Stimulated activated CD4-positive, alpha-beta T cell treated with anti-CD3 and anti-CD28 coated beads, Interleukin-4, amount 100 ng/mL, for 4 hours (primary cell): ENCODE measurements at places on chromosomes 6 and 20.

GRCh38 chr6:4250645-4251044 lies 115.3 kb upstream of the ECI2 start:
- DNase-seq = no peak

GRCh38 chr6:2877057-2877882 lies 25.8 kb downstream of the SERPINB9 start:
- DNase-seq = no peak

DNA sequence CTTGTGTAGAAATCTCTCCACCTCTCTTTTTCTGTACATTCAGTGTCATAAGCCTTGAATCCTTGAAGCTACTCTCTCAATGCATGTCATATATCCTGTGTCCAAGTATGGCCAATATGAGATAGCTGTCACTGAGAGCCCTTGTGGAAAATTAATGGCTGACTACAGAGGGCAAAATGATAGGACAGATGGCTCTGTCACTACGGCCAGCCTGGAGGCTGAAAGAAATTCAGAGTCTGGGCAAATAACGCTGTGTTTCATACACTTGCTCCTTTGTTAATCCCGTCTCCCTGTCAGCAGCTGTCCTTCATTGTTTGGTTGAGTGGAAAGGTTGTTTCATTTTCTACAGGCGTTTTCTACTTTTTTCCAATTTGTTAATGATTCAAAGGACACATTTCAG lies 70.4 kb upstream of the VGLL2 start:
- no peak for DNase-seq

- DNase-seq = no peak
These were observed 144.0 kb downstream of the BCKDHB start for GRCh38 chr6:80250391-80250997.

- DNase-seq = no peak
These were observed 90.9 kb downstream of the SPTLC3 start for GRCh38 chr20:13099676-13100075.

- DNase-seq = no peak
These were observed 258.1 kb downstream of the UTRN start for GRCh38 chr6:144543006-144543871.
